Neural crest cell (in vitro differentiated cells): ENCODE measurements at places on chromosomes 5 and 9. TPM values are rescaled to one million over a fixed set of nuclear protein-coding genes. Genes with fewer than 3 reads are reported as not detected.

The SURF2 gene
- total RNA-seq = 31.8 and 34.3 TPM in 2 replicates

The QRFP gene
- not detected in 2 replicates for total RNA-seq

The TMEFF1 gene
- total RNA-seq = 43.1 and 47.9 TPM in 2 replicates

The SLC2A8 gene
- total RNA-seq = 31.0 and 37.2 TPM in 2 replicates

GRCh38 chr5:33330426-33330825 is 110.3 kb upstream of the TARS1 start:
- no peak for DNase-seq

GRCh38 chr9:37997636-37998374 is 71.2 kb downstream of the SHB start:
- DNase-seq = no peak

The GLDC gene
- total RNA-seq = 37.4 and 37.8 TPM in 2 replicates

GRCh38 chr5:79535477-79536192 is 21.7 kb upstream of the HOMER1 start:
- no peak for DNase-seq

The GFI1B gene
- not detected in 2 replicates for total RNA-seq

The FOXI1 gene
- total RNA-seq = not detected in 2 replicates

GRCh38 chr5:157323107-157323706 is 57.3 kb downstream of the CYFIP2 start:
- no peak for DNase-seq

DNA sequence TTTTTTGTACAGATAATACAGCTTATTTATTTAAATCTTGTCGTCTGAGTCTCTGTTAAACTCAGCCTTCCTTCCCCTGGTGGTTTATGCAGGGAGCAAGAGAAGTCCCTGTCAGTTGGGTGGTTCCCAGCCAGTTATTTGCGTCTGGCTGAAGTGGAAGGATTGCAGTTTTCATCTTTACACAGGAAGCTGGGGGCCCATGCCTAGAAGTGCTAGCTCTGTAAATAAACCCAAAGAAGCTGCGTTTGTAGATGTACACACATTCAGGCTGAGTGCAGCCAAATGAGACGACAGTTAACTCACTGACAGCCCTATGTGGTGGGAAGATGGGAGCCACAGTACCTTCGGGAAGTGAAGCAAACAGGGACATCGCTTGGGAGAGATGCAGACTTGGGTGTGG is 122.1 kb downstream of the SAXO1 start:
- no peak for DNase-seq

DNA sequence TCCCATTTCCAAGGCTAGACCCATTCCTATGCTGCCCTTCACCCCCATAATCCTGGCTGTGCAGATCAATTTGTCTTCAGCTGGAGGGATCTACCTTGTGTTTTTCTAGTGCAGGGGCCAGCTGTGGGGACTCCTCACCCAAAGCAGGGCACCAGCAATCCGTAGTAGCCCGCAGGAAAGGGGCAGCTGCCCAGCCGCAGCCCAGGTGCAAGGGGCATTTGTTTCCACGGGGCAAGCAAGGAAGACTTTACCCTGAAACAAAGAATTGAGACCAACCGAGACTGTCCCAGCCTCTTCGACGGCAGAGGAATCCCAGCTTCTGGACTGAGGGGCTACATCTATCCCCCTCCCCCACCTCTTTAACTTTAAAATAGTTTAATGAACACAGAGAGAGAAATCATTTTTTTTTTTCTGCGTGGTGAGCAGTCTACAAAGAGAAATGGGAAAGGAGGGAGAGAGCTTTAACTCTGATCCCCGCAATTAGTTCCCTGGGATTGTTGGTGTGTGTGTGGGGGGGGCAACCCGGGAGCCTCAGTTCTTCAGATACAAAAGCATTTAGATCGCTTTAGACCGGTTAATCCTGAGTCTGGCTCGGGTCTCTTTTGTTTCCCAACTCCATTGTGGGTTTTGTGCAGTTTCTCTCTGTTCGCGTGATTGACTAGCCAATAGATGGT is 10.6 kb upstream of the LHX2 start:
- DNase-seq = no peak

GRCh38 chr5:95927927-95928723 is 33.5 kb downstream of the ELL2 start:
- DNase-seq = no peak

DNA sequence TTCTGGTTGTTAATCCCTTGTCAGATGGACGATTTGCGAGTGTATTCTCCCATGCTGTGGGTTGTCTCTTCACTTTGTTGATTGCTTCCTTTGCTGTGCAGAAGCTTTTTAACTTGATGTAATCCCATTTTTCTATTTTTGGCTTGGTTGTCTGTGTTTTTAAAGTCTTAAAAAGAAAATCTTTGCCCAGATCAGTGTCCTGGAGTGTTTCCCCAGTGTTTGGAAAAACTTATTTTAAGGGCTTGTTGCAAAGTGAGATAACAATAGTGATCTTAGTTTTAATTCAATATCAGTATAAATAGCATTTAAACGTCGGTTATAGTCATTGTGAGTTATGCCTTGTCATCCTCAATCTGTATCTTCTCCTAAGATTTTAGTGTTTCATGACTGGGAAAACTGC is 329.5 kb downstream of the CCDC171 start:
- DNase-seq = no peak

The PKD2L2 gene
- not detected in 2 replicates for total RNA-seq

The KCNV2 gene
- total RNA-seq = not detected in 2 replicates

The NRG2 gene
- 0.64 and 0.82 TPM in 2 replicates for total RNA-seq

DNA sequence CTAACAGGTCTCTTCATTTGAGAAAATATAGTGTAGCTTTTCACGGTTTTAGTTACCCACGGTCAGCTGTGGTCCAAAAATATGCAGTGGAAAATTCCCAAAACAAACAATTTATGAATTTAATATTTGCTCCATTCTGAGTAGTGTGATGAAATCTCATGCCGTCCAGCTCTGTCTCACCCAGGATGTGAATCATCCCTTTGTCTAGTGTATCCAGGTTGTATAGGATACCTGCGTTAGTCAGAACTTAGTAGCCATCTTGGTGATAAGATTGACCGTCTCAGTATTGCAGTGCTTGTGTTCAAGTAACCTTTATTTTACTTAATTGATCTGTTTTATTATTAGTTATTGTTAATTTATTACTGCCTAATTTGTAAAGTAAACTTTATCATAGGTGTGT is 41.1 kb downstream of the NDUFS4 start:
- no peak for DNase-seq

DNA sequence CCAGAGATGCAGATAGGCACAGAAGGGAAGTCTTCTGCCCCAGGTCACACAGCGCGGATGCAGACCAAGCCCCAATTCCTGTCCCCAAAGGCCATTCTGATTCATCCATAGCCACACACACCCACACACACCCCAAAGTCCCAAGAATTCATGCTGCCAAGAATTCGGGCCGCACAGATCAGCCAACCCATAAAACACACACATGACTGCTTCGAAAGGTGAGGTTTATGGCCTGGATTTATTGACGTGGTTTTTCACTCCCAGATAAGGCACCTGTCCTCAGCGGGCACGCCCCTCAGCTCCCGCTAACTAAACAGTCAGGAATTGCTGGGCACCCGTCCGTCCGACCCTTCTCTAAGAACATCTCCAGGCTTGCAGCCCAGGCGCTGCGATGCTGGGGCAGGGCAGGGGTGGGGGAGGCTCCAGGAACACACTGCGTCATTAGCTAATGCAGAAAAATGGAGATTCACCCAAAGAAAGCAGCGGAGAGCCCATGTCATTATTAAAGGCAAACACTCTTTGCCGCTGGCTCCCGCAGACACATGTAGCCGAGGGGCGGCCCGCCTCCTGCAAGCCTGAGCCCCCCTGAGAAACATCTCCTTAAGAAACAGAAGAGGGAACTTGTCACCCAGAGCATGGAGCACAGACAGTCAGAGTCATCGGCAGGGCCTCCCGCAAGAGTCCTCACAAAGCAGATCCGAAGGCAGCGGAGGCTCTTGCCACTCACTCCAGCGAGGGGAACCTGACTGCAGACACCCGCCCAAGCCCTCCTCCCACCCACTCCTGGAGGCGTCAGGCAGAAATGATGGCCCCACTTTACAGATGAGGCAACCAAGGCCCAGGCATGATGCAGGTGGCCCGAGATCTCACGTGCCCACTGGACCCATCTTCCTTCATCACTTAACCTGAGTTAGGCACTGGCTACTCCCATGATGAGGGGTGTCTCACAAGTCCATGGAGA is 19.9 kb downstream of the VAV2 start:
- DNase-seq = no peak

DNA sequence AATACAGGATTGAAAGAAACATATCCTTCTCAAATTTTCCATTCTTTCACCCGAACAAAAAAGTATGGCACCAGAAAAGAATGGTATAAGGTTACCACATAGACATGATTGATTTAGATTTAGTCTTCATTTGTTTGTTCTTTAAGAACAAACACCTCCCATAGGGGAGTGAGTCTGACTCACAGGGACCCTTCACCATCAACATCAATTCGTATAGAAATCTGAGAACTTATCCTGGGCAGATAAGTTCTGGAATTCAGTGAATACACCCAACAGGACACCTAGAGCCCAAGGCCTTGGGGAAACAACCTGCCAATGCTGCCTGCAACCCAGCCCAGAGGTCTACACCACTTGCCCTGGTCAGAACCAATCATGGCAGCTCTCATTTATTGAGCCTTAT is 46.2 kb downstream of the LHFPL2 start:
- no peak for DNase-seq

DNA sequence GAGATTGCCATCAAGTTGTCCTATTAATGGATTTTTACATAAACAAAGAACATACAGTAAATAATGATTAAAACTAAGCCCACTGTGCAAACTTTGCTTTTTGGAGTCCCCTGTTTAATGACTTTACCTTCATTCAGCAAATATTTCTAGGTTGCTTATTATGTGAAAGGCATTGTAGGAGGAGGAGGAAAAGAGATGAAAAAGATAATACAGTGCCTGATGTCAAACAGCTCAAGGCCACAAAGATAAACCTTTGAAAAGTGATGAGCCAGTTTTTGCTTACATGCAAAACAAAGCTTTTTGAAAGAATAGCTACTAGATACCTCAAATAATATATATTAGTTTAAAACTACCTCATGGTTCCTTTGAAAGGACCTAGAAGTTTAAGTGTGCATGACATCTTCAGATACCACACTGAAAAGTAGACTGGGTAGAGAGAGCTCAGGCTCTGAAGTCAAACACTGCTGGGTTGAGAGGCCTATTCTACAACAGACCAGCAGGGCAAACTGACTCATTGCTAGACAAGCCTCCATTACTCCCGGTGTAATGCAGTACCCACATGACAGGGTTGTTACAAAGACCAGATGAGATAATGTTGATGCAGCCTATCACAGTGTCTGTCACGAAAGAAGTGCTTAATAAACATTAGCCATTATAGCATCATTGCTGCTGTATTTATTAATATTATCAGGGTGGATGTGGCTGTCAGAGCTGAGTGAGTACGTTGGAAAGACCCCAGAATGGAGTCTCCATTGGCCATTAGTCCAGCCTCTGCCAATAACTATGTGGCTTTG is 11.8 kb downstream of the DEPDC1B start:
- no peak for DNase-seq

- no peak for DNase-seq
Observed at GRCh38 chr9:83960991-83961390, 19.0 kb downstream of the HNRNPK start.

The PRDM9 gene
- not detected in 2 replicates for total RNA-seq

DNA sequence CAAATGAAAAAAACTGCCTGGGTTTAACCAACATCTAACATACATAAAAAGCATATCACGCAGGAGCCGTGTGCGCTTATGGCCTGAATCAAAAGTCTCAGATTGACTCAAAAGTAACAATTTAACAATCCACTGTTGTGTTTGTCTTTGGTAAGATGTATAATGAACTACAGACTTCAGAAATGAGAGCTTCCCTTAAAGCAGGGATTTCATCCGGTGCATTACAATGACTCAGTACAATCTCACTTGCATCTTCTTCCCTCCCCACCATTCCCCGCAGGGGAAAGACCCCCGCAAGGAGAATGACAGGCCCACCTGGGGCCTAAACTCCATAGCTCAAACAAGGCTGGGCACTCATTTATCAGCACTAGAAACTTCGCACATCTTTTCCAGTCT is 1.4 kb downstream of the ZFR start:
- DNase-seq = no peak

The ARSI gene
- 0.25 and 0.51 TPM in 2 replicates for total RNA-seq

The ANKRD34B gene
- 0.05 TPM in 1 of 2 replicates, not detected in the other for total RNA-seq

The SLC6A19 gene
- total RNA-seq = not detected in 2 replicates

DNA sequence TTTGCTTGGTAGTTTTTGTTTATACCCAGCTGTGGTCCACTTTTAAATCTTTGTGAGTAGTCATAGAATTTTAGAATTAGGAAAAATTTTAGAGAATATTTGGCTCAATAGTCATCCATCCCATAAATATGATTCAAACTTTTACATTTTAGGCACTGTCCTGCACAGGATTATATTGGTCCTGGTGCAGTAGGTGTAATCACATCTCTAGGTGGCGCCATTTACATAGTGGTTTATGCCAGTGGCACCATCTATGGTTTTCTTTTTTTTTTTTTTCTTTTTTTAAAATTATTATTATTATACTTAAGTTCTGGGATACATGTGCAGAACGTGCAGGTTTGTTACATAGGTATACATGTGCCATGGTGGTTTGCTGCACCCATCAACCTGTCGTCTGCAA is 260.7 kb upstream of the KCNN2 start:
- no peak for DNase-seq

- no peak for DNase-seq
Observed at GRCh38 chr9:3059781-3060468, 216.0 kb upstream of the PUM3 start.

The ST6GALNAC6 gene
- 25.4 and 27.4 TPM in 2 replicates for total RNA-seq

The SPOUT1 gene
- total RNA-seq = 66.7 and 66.8 TPM in 2 replicates

The PTGER4 gene
- not detected in 2 replicates for total RNA-seq

DNA sequence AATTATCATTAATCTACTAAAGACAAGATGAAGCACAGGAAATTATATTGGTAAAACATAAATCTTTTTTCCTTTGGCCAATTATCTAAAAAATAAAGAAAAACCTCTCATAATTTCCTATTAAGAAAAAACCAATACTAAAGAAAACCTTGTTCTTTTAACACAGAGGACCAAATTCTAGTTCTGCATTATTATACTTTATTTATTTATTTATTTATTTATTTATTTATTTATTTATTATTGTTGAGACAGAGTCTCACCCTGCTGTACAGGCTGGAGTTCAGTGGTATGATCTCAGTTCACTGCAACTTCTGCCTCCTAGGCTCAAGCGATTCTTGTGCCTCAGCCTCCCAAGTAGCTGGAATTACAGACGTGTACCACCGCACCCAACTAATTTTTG is 377.8 kb upstream of the ADAMTS16 start:
- no peak for DNase-seq

DNA sequence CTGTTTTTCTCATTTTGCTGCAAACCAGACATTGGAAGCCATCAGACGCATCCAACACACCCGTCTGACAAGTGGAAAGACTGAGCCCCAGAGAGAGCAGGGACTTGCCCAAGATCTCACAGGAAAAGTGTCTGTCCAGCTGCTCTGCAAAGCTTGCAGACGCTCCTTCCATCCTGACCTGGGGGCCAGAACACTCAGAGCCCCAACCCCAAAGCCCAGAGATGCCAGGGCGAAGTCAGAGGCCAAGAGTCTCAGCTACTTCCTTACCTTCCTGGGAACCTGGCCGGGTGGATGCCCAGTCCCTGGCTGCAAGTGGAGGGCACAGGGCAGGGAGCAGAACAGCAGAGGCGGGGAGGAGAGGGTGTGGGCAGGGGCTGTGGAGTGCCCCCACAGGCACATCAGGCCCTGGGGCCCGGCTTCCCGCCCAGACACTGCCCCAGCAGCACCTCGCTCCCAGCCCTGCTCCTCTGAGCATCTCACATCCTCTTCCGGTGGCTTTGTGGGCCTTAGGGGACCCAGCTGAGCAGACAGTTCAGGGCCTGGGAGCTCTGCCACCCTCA is 9.7 kb upstream of the RALGDS start:
- DNase-seq = no peak
